ENCODE measurements at places on chromosomes 3 and 15. TPM values are rescaled to one million over a fixed set of nuclear protein-coding genes. Genes with fewer than 3 reads are reported as not detected.

- no peak for DNase-seq
Observed at GRCh38 chr15:63483521-63484371, 20.6 kb upstream of the USP3 start.

- DNase-seq: no peak
Observed at GRCh38 chr3:176562331-176562730, 635.0 kb downstream of the TBL1XR1 start.

DNA sequence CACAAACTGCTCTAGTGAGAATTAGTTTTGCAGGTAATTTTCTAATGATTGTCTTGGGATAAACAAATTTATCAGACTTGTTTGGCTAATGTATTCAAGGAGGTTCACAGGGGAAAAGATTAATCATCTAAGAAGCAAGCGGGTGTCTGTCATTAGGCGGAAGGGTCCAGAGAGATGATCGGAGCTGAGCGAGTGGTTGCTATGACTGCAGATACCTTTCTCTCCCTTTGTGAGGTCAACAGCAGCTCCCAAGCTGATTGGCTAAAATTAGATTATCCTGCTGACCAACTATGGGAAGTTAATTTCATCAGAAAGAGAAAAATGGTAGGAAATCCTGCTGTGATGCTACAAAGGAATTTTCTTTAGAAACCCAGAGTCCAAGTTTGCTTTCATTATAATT, 276.0 kb downstream of the SOX2 start:
- no peak for DNase-seq

DNA sequence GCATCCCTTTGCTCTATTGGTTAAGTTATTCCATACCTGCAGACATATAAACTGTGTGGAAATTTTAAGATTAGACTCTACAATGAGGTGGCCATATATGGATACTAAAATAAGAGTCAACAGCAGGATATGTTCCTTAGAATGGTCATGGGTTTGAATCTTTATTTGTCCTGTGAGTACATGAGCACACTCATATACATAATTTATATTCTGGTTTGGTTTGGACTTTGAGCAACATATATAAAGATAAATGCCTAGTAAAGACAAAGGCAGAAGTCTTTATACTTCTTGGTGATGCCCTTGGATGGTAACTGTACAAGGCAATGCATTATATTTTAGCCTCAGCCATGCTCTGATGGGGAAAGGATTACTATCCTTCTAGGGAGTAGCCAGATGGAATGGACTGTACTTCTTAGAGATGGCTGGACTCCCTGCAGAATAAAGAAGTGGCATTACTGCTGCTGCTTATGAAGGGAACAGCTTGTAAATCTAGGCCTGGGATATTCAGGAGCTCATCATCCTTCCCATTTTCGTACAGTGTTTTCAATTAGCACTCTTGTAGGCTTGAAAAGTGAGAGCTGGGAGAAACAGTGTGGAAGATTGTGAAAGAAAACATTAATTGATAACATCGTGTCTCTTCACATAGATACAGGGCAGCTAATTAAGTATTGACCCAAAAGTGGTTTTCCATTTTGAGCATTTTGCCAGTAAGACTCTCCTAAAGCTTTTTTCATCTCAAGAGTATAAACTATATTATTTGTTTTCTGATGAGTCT, 60.4 kb downstream of the HMG20A start:
- no peak for DNase-seq

DNA sequence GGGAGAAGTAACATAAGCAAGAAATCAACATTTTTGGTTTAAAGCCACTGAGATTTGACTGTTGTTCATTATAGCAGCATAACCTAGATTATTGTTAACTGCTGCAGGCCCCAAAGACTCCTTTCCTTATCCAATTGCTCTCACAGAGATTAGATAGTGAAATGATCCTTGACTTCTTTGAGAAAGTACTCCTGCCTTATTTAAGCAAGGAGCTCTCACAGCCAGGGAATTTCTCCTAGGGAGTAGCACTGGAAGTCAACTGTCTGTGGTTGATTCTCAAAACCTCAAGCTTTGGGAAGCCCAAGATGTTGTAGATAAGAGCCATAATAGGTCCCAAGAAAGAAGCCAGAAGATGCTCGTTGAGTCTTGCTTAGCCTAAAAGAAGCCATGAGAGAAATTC, 151.8 kb upstream of the TSC22D2 start:
- no peak for DNase-seq

DNA sequence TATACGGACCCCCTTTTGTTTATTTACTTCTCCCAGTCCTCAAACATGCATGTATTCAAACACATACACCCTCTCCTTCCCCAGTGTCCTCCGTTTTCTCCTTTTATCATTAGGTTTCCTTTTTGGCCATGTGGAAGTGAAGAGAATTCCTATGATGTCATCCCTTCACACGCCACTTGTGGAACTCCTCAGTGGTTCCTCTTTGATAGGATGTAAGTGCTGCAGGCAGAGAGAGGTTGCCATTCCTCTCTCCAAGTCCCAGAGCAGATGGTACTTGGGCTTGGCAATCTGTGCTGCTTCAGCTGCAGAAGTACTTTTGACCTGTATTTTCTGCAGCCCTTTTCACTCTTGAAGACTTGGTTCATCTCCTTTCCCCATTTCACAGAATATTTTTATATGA, 32.9 kb upstream of the CRTC3 start:
- DNase-seq: no peak

DNA sequence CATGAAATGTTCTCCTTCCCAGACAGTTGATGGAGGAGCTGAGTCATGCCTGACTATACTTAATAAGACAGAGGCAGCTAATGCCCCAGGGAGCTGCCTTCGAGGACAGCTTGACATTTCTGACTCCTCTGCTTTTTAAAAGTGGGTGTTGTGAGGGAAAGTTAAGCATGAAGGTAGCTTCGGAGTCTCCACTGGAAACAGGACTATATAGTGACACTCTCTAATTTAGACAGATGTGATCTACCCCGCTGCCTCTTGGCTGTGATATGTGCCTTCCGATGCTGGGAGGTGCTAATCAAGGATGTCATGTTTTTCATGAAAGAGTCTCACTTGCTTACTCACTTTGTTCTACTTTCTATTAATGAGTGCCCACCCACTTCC, 72.7 kb downstream of the IL1RAP start:
- peak; percentile 13 for DNase-seq

- no peak for DNase-seq
Observed at GRCh38 chr3:159236321-159236720, 434.5 kb downstream of the MFSD1 start.

Gene HDAC11
- 7.1 TPM for total RNA-seq

Gene PCYT1A
- total RNA-seq: 70.1 TPM

Gene HHLA2
- total RNA-seq: 0.58 TPM
